ENCODE measurements at places on chromosomes 3 and 15.

- no peak for DNase-seq
Measured at GRCh38 chr3:171784387-171784786, 25.9 kb downstream of the PLD1 start.

- no peak for DNase-seq
Measured at GRCh38 chr3:11274566-11275142, 2.5 kb downstream of the ATG7 start.

GRCh38 chr15:69751566-69751965, 298.9 kb downstream of the RPLP1 start:
- no peak for DNase-seq

GRCh38 chr15:79166311-79166955, 75.9 kb upstream of the RASGRF1 start:
- no peak for DNase-seq

- no peak for DNase-seq
Measured at GRCh38 chr3:169597083-169597609, 66.4 kb downstream of the MECOM start.

GRCh38 chr15:46260937-46261336, 626.1 kb downstream of the SQOR start:
- DNase-seq = no peak

DNA sequence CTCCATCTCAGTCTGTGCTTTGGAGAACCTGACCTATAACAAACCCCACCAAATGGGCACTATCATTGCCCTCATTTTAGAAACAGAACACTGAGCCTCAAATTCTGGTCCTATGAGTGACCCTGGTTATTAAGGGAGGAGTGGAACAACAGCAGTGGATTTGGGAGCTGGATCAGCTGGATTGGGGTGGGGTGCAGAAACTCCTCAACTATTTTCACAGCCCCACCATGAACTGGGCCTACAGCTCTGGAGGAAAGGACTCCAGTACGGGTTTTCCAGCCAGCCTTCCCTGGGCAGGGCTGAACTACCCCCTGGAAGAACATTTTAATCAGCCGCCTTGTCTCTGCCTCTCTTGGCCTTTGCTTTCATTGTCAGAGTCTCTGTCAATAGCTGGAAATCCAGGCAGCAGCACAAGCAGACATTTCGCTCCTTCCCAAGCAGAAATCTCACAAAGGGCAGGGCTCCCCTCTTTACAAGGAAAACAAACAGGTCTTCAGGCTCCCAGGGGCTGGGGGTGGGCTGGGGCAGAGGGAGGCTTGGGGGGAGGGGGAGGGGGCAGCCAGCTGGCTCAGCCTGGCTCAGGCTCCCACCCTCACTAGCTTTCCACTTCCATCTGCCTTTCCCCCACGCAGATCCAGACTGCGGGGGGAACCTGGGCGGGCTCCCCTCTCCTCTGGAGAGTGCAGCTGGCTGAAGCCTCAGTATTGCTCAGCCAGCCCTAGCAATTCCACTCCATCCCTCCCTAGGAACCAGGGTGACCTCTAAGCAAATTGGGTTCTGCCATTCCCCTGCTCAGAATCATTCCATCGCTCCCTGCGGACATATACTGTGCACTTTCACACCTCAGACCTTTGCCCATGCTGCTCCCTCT, 13.7 kb upstream of the TLE3 start:
- DNase-seq = no peak

DNA sequence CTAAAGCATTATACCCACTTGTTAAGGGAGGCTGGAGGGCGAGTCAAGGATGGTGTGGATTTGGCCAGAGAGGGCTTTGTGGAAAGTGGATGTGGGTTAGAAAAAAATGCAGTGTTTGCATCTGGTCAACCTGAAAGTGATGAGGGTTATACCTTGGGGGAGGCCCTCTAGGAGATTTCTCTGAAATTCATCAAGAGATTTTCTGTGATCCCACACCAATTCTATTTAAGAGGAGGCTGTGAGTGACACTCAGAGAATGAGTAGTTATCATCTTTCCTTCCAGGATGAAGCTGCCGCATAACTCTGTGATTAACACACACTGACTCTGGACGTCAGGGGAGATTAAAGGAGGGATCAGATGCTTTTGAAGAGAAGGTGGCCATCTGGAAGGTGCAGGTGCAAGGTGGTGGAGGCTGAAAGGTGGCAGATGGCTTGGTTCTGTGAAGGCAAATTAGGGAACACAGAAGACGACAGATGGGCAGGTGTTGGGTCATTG, 54.8 kb downstream of the ANAPC13 start:
- DNase-seq = no peak

- DNase-seq = no peak
Measured at GRCh38 chr3:188365988-188366698, 212.2 kb downstream of the LPP start.

- no peak for DNase-seq
Measured at GRCh38 chr3:97291901-97292300, 472.7 kb upstream of the ARL6 start.

DNA sequence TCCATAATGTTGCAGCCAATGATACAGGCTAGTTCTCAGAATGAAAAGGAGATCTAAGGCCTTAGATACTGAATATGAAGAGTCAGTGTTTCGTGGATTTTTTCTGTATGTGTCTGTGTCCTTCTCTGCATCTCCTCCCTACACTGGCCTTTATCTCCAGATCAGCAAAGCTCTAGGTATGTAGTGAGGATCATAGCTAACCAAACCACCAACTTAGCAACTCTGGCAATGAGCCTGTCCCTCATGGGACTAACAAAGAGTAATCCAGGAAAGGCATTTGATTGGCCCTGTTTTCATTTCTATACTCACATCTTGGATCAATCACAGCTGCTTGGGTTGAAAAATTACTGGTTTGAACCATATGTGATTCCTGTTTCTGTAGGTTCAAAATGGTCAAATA, 18.6 kb upstream of the CNTN3 start:
- no peak for DNase-seq

DNA sequence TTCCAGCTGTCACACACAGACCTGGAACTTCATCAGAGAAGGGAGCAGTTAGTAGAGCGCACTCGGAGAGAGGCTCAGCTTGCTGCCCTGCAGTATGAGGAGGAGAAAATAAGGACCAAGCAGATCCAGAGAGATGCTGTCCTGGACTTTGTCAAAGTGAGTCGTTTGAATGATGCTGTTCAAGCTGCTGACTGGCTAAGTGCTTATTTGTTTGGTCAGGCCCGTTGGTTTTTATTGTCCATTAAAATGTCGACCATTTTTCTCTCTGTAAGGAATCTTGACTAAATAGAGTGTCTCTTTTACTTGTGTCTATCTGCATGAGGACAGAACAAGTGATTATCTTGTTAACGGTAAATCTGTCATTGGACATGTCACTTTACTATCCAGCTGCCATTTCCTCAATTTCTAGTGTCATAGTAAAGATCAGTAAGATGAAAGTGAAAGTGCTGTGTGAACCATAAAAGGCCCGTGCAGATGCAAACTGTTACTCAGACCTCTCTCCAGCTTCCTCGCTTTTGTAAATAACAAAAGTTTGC, 56.9 kb downstream of the LRCH3 start:
- no peak for DNase-seq

GRCh38 chr3:72953325-72953956, 43.2 kb upstream of the PPP4R2 start:
- DNase-seq = no peak

GRCh38 chr3:115943579-115943978, 320.3 kb downstream of the GAP43 start:
- DNase-seq = no peak

- DNase-seq = no peak
Measured at GRCh38 chr3:41652931-41653330, 309.0 kb downstream of the ULK4 start.

- DNase-seq = no peak
Measured at GRCh38 chr15:93485438-93486327, 396.7 kb upstream of the RGMA start.

- no peak for DNase-seq
Measured at GRCh38 chr15:37140531-37141058, 40.2 kb upstream of the MEIS2 start.

DNA sequence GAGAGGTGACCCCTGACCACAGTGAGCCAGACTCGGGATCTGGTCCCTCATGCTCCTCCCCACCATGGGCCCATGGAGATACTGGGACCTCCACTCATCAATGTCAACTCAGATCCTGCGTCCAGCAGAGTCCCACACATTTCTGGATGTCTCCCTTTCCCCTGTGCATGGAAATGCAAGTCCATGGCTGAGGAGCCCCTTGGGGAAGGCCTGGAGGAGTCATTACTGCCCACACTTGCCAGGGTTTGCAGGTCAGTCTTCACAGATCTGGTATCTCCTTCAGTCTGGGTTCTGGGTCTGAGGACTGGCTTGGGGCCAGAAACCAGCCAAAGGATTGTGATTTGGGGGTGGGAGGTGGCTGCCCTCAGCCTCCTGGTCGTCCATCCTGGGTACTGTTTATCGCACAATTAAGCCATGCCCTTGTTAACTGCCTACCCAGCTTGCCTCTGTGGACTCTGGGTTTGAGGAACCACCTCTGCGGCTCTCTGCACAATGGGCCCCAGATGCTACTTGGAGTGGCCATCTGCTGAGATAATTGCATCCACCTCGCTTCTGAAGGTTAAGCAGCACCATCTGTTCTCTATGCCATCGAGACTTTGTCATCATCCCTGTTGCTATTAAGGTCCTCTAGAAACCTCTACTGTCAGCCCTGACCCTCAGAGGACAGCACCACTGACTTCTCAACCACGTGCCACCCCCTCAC, 49.9 kb upstream of the KLF13 start:
- no peak for DNase-seq

- no peak for DNase-seq
Measured at GRCh38 chr15:96764501-96764900, 434.0 kb downstream of the NR2F2 start.

DNA sequence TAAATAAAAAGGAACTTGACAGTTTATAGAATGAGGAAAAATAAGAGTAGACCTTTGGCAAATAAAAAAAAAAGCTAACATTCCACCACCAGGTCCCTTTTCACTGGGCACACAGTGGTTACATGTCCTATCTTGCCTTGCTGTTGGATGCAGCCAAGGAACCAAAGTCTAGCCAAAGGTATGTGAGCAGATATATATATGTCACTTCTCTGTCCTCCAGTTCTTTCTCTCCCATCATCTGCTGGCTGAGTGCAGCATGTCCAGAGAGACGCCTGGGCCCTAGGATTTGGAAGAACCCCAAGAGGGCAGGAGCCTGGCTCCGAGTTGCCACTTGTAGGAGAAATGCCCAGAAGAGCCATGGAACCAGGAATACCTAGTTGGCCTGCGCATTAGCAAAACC, 104.7 kb downstream of the SERPINI1 start:
- no peak for DNase-seq

Data from stimulated activated CD4-positive, alpha-beta T cell treated with anti-CD3 and anti-CD28 coated beads, Interleukin-1b, Interleukin-23, amount 100 ng/mL, for 48 hours (primary cell).